ENCODE measurements at places on chromosomes 5 and 9.

- no peak for DNase-seq
Observed at GRCh38 chr9:77712533-77713130, 64.5 kb upstream of the GNA14 start.

GRCh38 chr5:145237843-145238242, 597.3 kb downstream of the PRELID2 start:
- no peak for DNase-seq

DNA sequence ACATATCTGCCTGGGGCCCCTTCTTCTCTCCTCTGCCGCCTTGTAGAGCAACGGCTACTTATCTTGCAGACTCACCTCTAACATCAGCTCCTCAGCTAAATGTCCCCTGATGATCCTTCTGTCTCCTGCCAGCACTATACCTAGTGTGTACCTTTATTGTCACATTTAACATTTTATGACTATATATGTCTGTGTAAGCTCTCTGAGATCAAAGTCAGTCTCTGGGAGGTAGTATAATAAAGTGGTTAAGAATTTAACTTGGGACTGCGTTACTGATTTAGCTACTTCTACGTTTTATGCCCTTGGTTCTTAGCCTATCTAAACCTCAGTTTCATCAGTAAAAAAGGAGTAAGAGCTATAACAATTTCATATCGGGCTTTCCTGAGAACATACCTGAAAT, 2.2 kb downstream of the TMED7 start:
- no peak for DNase-seq

DNA sequence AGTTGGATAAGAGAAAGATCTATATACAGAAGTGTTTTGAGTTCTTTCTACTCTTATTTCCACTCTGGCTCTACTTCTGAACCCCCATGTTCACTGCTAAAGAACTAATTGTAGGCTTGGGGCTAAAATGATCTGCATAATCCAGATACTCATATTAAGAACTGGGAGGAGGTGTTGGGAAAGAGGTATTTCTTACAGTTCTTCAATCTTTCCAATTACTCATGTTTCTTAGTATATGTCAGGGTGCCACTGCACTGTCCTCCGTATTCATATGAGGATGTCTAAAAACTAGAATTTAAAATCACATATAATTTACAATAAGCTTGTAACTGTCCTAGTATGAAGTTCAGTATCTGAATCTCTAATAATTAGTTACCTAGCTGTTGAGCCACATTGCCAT, 12.7 kb downstream of the NIPBL start:
- DNase-seq: no peak
